ENCODE measurements at places on chromosomes 11 and 22.

GRCh38 chr22:22032906-22033802 is 50.6 kb upstream of the TOP3B start:
- DNase-seq, result no peak

GRCh38 chr11:28346721-28347120 is 238.5 kb downstream of the METTL15 start:
- no peak for DNase-seq

GRCh38 chr11:96648991-96649390 is 259.2 kb downstream of the JRKL start:
- no peak for DNase-seq

GRCh38 chr11:9905501-9905951 is 241.6 kb downstream of the SWAP70 start:
- no peak for DNase-seq

DNA sequence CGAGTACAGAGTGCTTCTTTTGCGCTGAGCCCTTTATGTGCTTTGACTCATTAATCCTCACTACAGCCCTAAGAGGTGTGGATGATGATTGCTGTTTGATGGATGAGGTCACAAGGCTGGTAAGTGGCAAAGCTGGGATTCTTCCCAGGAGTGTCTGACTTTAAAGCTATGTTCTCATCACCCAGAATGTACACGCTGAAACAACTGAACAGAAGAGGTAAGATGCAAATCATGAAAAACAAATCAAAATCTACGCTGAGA is 37.7 kb upstream of the CREB3L1 start:
- no peak for DNase-seq

GRCh38 chr11:550746-551085 is 9.8 kb downstream of the LMNTD2 start:
- no peak for DNase-seq

- no peak for DNase-seq
Measured at GRCh38 chr11:31656051-31656450, 146.5 kb downstream of the ELP4 start.

DNA sequence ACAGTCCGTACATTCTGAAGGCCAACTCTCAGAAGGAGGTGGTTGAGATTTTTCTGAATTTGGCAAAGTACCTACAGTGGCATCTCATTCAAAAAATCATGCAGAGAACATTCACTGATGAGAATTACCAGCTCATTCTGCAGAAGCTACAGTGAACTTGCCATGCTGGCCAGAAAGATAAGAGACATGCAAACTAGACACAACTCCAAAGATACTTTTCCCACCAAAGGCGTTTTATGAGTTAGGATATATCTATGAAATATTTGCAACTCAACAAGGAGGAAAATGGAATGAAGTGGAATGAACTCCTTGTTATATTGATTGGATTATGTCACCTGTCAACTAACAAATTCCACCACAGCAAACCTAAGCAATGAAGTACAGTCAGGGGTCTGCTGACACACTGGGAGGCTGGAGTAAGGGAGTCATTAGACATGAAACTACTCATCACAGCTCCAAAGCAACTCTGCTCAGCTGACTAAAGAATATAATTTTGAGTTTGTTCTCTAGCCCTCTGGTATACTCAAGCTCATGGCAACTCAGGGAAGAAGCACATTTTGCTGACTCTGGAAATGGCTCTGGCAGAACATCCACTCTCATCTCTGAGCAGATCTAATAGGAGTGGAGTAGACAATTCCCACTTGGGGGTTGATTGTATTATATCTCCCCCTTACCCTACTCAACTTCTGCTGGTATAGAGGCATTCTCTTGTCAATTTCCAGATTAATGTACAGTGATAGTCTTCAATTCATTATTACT is 22.9 kb downstream of the MAML2 start:
- no peak for DNase-seq

- no peak for DNase-seq
Measured at GRCh38 chr11:58433638-58434203, 5.8 kb upstream of the OR5B2 start.

DNA sequence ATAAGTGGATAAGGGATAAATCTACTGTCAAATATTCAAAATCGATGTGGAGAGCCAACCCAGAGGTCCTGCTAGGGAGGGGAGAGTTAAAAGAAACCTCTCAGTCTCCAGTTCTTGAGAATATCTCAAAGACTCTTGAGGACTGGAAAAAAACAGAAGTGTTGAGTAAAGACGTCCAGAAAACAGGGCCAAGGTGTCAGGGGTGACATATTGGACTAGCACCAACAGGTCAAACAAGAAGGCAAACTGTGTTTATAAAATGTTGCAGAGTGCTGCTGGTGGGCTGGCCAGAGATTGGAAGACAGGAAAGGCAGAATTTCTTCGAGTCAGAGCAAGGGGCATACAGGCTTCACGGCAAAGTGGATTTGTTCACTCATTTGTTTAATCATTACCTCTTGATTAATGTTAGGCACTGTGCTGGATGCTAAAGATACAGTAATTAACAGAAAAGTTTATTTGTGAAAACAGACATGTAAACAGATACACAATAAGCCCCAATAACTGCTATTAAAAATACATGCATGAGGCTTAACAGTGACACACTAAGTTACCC is 33.7 kb upstream of the SMPD1 start:
- DNase-seq, result no peak

DNA sequence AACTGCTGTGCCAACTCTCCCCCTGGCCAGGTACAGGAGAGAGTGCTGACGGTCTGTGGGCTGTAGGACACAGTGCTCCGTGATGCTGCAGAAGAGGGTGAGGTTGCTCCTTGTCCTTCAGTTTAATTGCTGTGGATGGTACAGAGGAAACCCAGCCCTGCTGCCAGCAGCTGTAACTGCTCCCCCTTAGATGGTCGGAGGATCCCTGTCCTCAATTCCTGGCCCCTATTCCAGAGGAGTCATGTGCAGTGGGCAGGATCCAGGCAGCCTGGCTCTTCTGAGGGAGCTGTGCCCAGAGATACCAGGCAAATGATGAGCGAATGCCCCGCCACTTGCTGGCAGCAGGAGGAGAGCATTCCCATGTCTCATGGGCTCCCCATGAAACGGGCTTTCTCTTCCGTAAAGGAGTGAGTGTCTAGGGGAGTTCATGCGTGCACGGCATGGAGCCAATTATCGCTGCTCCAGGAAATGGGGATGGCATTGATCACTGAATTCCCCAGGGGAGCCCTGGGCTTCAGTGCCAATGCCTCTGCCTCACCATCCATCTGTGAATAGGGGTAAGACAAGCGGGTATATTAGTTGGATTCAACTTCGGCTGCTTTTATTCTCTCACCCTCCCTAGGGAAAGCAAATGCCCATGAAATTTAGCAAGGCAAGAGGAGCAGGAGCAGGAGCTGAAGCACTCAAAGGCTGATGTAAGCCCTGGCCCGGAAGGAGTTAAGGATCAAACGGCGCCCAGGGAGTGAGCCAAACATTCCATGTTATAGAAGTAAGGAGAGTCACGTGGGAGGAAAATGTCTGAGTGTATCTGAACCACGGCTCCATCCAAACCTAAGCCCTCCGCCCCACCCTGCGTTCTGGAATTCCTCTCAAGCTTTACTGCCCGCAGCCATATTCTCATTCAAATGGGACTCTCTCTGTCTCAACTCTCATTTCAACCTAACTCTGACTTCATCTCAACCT is 51.0 kb upstream of the CSNK2A3 start:
- DNase-seq, result no peak

DNA sequence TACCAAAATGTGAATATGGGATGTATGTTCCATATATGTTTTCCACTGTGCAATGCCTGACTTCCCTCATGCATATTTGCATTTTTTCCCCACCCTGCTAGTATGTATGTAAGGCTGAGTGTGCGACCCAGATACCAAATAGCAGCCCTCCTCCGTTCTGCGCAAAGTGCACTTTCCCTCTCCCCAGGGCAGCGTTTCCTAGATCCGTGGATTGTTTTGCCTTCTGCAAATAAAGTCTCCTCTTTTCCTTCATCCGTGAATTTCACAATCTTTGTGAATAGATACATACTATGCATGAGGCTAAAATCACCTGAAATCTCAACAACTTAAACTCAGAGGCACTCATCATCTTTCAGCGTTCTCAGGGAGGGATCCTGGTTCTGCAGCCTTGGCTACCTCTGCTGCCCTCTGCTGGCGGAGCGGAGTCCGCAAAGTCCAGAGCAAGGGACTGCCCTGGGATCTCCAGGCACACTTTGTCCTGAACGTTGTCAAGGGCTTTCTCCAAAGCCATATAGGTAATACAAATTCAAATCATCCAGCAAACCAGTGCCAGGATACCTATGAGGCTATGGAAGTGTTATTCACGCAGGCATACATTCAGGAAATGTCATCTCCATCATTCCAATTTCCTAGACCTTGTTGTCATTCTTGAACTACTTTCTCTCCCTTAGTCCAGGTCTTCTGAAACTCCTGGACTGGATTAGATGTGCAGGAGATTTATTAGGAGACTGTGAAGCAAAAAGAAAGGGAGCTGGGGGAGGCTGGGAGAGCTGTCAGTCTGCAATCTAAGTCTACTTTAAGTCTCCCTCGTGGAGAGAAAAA is 53.1 kb downstream of the CNTF start:
- DNase-seq, result peak; percentile 85

DNA sequence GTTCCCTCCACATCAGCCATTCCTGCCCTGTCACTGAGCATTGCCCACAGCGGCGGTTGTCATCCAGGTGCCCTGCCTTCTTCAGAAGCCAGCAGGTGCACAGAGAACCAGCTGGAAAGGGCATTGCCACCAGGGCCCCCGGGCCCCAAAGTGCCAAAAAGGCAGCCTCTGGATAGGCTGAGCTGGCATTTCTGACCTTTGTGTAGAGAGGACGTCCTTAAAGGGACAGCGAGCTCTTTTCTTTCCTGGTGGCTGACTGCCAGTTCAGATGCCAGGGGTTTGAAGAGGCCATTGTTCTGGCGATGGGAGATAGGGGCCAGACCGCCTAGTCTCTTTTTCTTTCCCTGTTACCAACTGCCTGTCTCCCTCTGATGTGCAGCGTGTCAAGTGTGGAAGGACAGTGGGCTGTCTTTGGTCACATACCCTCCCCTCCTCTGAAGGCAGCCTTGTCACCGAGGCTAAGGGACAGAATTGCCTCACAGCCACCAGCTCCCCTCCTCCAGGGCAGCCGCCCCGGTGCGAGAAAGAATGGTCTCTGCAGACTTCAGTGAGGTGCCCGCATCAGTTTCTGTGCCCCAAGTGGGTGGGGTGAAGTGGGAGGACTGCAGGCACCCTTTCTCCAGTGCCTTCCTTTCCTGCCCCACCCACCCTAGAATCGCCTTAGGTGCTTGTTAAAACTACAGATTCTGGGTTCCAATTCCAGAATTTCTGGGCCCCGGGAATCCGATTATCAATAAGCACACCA is 109.6 kb downstream of the SCN3B start:
- no peak for DNase-seq

DNA sequence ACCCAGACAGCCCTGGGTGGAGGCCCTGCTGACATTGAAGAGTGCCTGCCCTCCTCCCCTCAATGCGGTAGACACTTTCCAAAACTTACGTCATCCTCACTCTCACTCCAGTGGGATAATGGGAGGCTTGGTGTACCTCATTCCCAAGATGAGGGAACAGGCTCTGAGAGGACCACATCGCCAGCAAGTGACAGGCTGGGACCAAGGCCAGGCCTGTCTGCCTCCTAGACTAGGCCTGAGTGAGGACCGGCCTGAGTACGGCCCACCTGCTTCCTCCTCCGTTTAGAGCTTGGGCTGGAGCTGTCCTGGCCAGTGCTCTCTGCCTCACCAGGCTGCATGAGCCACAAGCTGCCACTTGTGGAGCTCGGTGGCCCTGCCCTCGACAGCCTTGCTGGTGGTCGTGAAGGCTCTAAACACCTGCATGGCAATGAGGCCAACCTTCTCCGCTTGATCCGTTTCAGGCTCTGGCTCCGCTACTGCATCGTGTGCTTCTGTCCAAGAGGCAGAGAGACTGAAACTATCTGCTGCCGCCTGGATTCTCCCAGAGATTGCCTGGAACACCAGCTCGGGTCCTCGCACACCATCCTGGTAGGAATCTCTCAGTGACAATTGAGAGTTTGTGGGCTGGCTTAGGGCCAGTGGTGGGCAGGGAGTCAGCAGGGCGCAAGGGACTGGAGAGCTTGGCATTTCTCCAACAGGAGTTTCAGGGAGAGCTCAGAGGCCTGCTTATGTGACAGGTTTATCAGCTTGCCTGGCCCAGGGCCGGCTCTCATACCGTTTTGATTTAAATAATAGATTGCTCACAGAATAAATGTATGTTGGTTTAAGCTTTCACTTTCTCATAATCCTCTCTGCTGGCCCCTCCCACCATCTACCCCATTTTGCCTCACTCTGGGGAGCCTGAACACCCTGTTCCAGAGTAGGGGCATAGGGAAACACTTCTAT is 9.4 kb downstream of the LRRC75B start:
- DNase-seq, result no peak

DNA sequence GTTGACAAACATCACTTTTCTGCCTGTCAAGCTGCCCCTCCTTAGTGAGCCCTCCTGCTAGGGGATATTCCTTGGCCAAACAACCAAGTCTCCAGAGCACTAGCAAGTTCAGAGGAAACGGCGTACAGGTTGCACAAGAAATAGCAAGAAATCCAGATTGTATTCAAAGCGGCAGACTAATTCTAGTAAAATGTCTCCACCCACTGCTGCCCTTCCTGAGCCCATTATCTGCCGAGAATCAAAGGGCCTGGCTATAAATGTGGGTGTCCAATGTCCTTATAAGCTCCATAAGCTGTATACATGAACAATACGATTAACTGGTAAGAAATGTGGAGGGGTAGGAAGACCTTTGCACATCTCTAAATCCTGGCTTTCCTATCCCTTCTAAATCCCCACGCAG is 44.0 kb upstream of the AKIP1 start:
- DNase-seq, result no peak

DNA sequence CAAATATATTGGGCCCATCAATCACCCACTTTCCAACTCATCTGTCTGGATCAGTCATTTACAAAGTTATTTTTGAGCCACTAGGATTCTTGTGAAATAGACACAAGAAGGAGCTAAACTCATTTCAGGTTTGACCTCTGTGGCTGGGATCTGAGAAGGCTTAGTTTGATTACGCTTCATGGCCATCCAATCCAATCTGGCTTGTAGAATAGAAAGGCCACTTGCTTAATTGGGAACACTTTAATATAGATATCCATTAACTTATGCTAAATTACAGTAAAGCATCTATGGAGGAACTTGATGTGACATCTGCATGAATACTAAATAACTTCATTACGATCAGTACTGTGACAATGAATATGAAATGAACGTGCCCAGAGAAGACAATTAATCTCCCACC is 284.2 kb downstream of the ST3GAL4 start:
- DNase-seq, result no peak

Measured in endothelial cell (in vitro differentiated cells).